ENCODE measurements at places on chromosomes 11 and 22.

GRCh38 chr22:19789406-19789805 lies 28.8 kb downstream of the TBX1 start:
- no peak for DNase-seq

GRCh38 chr11:10058356-10058755 lies 235.7 kb downstream of the SBF2 start:
- no peak for DNase-seq

DNA sequence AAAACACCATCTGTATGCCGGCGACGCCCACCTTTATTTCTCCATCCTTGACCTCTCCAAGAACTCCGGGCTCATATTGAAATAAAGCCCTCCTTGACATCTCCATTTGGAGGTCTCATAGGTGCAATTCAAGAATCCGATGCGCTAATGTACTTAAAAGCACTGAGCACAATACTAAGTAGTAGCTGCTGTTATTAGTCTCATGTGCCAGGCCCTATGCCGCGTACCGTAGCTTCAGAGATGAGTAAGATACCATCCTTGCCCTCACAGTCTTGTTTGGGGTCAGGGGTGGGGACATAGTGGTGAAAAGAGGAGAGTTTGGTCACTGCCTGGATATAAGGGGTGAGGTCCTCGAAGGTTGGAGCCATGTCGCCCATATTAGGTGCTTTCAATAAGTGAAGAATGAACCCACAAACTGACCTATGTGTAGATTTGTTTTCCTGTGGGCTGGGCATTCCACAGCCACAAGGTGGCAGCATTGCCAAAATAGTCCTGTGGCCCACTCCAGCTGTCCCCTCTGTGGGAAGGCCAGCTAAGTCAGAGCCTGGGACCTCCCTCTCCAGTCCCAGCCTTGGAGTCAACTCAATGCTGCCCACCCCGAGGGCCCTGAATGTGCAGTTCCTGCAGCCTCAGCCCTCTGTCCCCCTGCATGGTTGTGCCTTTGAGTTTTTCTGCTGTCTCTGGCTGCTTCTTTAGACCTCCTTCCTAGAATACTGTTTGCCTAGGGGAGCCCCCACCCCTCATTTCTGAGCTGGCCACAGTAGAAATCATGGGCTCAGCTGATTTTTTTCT lies 6.5 kb downstream of the DCPS start:
- no peak for DNase-seq

- no peak for DNase-seq
Measured at GRCh38 chr22:28443526-28443876, 236.1 kb downstream of the TTC28 start.

DNA sequence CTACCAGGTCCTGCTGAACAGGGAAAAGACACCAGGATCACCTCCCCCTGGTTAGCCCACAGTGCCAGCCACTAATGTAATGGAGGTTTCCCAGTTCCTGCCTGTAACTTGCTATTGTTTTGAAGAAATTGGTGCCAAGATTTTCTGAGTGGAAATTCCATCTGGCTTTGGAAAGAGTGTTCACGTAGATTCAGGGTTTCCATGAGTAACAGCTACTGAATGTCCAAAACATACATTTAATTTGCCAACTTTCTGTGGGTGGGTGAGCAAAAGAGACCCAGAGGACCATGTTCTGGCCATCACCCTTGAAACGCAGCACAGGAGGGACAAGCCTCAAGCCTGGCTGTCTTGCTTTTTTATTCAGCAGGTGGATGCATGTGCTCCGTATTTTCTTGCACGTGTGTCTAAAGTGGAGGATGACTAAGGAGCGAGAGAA lies 8.8 kb upstream of the DKK3 start:
- no peak for DNase-seq

Measured in stimulated activated CD8-positive, alpha-beta memory T cell treated with anti-CD3 and anti-CD28 coated beads, Interleukin-4, amount 100 ng/mL, for 1 hour (primary cell).